Epithelial cell of prostate (primary cell): ENCODE measurements at places on chromosomes 5 and 9.

DNA sequence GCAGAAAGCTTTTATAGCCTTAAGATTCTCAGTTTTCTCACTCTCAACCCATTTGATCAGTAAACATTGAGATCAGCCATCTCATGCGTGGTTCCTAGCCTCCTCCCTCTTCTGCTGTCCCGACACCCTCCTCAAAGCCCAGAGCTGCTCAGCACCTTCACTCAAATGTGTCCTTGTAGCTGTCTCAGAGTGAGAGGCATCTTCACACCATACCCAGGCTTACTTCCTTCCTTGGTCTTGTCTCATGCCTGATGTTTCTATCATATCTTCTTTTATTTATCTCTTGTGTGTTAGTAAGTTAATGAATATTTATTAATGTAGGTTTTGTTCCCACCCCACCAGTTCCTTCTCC is 72.4 kb upstream of the SNX2 start:
- DNase-seq: no peak

- no peak for DNase-seq
Measured at GRCh38 chr9:132236662-132237311, 74.9 kb downstream of the NTNG2 start.

DNA sequence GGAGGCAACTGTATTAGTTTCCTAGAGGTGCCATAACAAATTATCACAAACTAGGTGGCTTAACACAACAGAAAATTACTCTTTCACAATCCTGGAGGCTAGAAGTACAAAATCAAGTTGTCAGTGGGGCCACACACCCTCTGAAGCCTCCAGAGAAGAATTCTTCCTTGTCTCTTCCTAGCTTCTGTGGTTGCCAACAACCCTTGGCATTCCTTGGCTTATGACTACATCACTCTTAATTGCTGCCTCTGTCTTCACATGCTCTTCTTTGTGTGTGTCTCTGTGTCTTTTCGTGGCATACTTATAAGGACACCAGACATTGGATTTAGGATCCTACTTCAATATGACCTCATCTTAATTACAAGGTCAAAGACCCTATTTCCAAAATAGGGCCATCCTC is 327.5 kb downstream of the CHSY3 start:
- DNase-seq: no peak

DNA sequence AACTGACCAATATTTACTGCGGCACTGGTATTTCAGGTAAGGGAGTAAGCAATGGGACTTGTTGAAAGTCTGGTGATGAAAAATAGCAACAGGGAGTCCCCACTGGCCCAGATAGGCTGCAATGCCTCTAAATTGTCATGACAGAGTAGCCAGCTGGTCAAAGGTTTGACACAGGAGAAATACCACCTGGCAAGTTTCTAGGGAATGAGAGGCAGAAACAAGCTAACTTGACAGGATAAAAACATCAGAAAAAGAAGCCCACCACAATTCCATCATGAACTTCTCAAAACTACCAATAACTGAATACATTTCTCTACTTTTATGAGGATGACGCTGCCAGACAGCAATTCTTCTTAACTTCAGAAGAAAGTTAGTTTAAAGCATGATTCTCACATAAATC is 99.8 kb downstream of the STRBP start:
- DNase-seq: no peak

GRCh38 chr5:88671106-88671504 is 211.9 kb downstream of the MEF2C start:
- no peak for DNase-seq

DNA sequence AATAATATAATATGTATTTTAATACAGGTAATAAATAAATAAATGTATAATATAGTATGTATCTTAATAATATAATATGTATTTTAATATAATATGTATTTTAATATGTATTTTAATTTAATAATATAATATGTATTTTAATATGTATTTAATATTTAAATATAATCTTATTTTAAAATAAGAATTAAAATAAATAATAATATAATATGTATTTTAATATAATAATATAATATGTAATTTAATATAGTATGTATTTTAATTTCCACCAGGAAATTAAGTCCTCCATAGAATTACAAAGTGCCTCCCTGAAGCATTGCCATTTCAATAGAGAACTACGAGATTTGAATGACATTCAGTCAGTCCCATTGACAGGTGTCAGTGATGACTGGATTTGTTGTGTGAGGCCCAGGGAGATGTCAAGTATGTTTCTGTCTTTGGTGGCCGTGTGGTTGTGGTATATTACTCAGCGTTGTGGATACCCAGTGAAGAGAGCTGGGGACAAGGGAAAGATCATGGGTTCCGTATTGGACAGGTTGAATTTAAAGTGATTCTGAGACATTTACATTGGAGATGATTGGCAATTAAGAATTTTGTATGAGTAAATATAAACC is 14.2 kb upstream of the C5orf46 start:
- DNase-seq: no peak

DNA sequence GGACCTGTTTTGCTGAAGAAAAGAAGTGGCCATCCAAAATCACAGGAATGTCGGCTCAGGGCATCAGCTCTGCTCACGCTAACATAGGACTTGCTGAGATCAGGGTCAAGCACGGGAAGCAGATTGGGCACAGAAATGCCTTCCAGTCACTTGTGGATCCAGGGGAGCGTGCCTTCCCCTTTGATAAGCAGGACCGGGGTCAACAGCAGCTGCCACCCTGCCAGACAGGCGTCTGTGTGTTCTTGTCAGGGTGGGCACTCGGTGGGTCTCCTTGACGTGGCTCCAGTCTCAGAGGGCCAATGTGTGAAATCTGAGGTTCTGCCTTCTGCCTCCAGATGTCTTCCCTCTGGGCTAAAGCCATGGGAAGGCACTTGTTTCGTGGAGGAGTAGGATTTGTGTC is 313.7 kb upstream of the IRX4 start:
- DNase-seq: no peak

DNA sequence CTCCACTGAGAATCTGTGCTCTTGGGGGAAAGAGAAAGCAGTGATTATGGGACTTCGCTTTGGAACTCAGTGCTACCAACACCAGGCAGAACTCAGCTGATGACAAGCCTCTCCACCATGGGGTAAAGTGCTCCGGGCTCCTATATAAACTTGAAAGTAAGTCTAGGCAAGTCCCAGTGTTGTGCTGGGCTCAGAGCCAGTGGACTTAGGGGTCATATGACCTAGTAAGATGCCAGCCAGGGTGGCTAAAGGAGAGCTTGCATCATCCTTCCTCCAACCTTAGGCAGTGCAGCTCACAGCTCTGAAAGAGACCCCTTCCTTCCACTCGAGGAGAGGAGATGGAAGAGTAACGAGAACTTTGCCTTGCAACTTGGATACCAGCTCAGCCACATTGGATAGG is 35.1 kb upstream of the FREM1 start:
- DNase-seq: no peak

DNA sequence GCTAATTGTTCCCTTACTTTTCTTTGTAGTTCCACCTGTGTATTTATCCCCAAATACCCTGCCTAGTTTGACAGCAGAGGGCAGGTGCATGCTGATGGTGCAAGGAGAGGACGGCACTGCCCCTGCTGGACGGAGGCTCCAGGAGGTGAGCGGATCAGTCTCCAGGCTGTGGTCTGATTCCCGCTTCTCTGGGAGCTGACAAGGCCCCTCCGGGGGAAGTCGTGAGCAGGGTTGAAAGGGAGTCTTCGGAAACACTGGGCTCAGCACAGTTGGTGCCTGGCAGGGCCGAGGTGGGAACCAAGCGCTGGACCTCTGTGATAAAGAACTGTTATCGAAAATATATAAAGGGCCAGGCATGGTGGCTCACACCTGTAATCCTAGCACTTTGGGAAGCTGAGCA is 52.9 kb downstream of the RASGEF1C start:
- no peak for DNase-seq

- DNase-seq: no peak
Measured at GRCh38 chr5:73426034-73426433, 22.5 kb downstream of the FOXD1 start.

GRCh38 chr9:94639061-94639998 is at the start of gene FBP1:
TSS of gene FBP1 (minus strand) at chr9:94639518. CDS start at chr9:94639310, 208 bp downstream.
- DNase-seq: no peak

DNA sequence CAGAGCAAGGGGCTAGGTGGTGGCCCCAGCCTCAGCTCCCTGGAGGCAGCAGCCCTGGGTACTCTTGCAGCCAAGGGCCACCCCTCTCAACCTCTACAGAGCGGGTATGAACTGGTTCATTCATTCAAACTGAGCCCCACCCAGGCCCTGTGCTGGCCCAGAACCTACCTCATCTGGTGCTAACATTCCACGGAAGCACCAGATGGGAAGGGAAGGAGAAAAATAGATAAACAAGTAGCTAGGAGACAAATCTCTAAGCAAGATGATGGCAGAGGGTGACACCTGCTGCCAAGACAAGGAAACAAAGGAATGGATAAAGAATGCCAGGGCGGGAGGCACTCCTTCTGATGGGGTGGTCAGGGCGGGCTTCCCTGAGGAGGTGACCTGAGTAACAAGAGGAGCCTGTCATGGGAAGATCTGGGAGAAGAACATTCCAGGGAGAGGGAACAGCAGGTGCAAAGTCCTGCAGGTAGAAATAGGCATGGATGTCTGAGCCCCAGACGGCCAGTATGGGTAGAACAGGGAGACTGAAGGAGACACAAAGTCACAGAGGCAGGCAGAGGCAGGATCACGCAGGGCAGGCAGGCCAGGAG is 6.1 kb downstream of the ST6GALNAC4 start:
- DNase-seq: no peak

GRCh38 chr5:88507261-88507660 is 238.6 kb upstream of the TMEM161B start:
- no peak for DNase-seq

DNA sequence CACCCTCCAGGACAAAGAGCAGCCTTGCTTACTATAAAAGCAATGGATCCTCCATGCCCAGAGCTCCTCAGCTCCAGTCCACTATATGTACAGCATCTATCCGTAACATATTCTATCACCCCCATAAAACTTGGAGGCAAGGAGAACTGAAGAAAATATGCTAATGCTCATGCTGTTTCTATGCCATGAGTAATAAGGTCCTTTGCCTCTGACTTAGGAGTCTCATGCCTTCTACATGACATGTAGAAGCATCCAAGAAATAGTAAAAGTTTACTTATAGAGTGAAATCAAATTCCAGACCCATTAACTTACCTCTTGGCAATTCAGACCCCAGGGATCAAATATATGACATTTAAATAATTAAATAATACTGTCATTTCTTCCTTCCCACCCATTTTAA is 33.7 kb downstream of the SSBP2 start:
- no peak for DNase-seq

GRCh38 chr9:69981686-69982445 is 61.8 kb upstream of the MAMDC2 start:
- no peak for DNase-seq

GRCh38 chr5:148998174-148998797 is 64.6 kb downstream of the SH3TC2 start:
- DNase-seq: no peak

DNA sequence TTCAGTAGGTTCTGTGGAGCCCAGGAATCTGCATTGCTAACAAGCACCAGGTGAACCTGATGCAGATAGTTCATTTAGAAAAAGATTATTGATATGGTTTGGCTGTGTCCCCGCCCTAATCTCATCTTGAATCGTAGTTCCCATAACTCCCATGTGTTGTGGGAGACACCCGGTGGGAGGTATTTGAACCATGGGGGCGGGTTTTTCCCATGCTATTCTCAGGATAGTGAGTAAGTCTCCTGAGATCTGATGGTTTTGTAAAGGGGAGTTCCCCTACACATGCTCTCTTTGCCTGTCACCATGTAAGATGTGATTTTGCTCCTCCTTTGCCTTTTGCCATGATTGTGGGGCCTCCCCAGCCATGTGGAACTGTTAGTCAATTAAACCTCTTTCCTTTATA is 212.0 kb downstream of the RAB3C start:
- DNase-seq: no peak

DNA sequence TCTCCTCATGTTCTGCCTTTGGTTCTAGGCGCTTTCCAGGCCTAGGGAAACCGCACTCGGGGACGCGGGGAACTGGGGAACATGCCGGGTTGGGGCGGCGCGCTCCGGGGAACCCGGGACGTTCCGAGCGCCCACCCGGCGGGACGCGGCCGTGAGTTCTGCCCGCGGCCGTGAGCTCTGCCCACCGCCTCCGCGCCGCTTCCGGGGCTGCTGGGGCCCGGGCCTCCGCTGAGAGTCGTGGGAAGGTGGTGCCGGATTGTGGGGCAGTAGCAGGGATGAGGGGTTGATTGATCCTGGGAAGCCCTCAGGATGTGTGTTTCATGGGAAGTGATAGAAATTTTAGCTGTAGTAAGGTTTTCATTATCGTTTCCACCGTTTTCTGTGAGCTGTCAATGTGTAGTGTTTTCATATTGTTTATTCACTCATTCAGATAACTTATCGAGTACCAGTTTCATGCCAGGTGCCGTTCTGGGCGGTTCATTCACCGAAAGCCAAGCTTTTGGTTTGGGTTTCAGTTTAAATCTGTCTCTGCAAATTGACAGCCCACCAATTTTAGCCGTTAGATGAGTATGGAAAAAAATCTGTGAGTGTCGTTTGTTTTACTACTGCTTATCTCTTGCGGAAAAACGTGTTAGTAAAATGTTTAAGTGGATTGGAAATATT is 657 bp downstream of the MTRR start:
- DNase-seq: no peak

GRCh38 chr5:142540922-142541422 is 144.9 kb downstream of the FGF1 start:
- no peak for DNase-seq

- DNase-seq: peak; percentile 16
Measured at GRCh38 chr9:135087489-135087792, at the start of gene OLFM1. TSS of gene OLFM1 (plus strand) at chr9:135087668. CDS start at chr9:135087990, 322 bp downstream.

DNA sequence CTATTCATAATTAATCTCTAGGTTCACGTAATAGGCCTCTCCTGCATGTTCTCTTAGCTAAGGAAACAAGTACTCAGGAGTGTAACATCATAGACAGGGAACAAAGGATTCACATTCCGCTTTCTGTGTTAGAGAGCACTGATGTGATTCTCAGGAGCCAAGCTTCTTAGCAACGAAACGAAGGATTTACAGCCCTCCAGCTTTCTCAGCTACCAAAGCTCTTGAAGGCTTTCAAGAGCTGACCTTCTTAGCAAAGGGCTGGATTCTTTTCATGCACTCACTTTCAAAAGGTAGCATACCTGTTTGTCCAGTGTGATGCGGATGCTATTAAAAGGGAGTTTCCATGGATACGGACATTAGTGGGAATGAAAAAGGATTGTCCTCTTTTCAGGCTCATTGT is 107.4 kb downstream of the TUSC1 start:
- DNase-seq: no peak
